Epithelial cell of alveolus of lung (primary cell): ENCODE measurements at places on chromosomes 2 and 18. TPM values are rescaled to one million over a fixed set of nuclear protein-coding genes. Genes with fewer than 3 reads are reported as not detected.

Gene SRD5A2
- total RNA-seq = not detected in 2 replicates

Gene CRYGD
- total RNA-seq = not detected in 2 replicates

Gene FAM237A
- not detected in 2 replicates for total RNA-seq

Gene CAPN14
- 0.08 TPM in 1 of 2 replicates, not detected in the other for total RNA-seq

Gene FKBP7
- total RNA-seq = 48.4 and 102 TPM in 2 replicates

Gene FBXO36
- 4.3 and 9.1 TPM in 2 replicates for total RNA-seq

Gene RNU2-63P
- not detected in 2 replicates for total RNA-seq

Gene TXNDC2
- 0.64 TPM in 1 of 2 replicates, not detected in the other for total RNA-seq
